SW480 (cell line): ENCODE measurements at places on chromosomes 5 and 9.

DNA sequence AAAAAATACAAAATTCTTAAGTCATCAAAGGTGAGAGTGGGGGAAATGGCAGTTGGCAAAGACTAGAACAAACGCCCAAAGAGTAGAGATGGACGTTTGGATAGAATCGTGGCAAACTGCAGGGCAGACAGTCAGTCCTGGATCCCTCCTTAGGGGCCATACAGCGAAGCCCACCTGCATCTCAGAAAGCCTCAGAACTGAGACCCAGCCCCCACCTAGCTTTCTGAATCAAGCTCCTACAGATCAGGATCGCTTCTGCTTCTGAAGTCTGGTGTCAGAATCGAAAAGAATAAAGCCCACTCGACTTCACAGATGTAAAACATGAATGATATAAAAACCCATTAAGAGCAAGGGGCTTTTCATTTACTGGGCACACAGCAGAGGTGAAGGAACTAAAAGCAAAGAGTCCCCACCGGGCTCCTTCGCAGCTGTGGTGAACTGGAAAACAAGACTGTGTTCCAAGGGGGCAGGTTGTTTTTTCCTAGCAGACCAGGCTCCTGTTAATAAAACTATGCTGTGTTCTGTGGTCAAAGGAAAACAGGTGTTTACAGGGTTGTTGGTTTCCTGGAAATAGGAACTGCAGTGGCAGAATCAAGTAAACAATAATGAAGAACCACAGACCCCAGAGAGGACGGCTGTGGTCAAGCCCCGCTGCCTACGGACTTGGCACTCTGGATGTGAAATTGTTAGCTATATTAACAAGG is 91.8 kb downstream of the TLE1 start:
- no peak for DNase-seq

GRCh38 chr5:41403846-41404245 is 106.6 kb downstream of the PLCXD3 start:
- no peak for DNase-seq

- DNase-seq = peak; percentile 44
These were observed 73.1 kb downstream of the LRSAM1 start for GRCh38 chr9:127524373-127524772.

- DNase-seq = no peak
These were observed 345.7 kb upstream of the SLC30A5 start for GRCh38 chr5:68748101-68748500.

GRCh38 chr5:133897431-133897830 is 71.0 kb downstream of the C5orf15 start:
- DNase-seq = no peak

GRCh38 chr9:104092192-104092591 is 1.9 kb upstream of the SMC2 start:
- DNase-seq = no peak
